ENCODE measurements at places on chromosomes 5 and 9.

GRCh38 chr9:29793970-29794369 is 2220.7 kb upstream of the C9orf72 start:
- no peak for DNase-seq

- DNase-seq: peak; percentile 26
These were observed 414.0 kb downstream of the NFIB start for GRCh38 chr9:13899924-13900323.

- no peak for DNase-seq
These were observed 58.9 kb downstream of the DOCK2 start for GRCh38 chr5:169695919-169696490.

DNA sequence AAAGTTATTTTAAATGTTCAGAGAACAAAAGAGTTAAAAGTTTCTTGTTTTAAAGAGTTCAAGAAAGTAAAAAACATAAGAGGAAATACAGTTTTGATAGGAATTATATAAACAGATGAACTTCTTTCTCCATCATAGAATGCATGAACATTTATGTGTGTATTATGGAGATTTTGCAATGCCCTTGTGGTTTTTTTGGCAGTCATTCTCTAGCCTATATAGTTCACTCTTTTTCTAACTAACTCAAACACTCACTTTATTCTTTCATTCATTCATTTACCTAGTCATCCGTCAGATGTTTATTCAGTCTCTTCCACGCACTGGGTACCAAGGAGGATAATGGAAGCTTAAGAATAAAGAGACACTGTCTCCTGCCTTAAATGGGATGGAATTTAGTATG is 195.9 kb upstream of the VLDLR start:
- DNase-seq: no peak

DNA sequence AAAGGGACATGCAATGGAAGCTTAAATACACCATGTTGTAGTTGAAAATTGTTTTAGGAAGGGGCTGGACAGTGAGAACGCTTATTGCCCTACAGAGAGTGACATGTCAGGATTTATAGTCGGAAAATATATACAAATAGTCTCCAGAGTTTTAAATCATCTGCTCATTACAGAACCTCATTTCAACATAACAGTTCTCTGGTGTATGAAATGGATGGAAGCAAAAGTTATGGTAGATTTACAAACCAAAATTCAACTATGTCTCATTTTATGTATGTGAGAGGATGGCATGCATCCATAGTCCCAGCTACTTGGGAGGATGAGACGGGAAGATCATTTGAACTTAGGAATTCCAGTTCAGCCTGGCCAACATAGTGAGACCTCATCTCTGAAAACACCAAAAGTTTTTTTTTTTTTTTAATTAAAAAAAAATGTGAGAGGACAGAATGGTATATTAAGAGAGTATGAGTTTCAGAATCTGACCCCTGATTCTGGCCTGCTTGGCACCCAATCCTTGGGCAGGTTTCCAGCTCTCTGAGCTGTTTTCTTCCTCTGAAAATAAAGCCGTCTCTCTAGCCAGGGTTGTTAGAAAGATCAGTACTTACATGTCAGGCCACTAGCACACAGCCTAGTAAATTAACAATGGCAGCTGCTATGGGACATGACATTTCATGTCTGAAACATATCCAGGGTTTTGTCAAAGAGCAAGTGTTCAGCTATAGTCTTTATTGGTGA is 40.1 kb downstream of the IQGAP2 start:
- no peak for DNase-seq

DNA sequence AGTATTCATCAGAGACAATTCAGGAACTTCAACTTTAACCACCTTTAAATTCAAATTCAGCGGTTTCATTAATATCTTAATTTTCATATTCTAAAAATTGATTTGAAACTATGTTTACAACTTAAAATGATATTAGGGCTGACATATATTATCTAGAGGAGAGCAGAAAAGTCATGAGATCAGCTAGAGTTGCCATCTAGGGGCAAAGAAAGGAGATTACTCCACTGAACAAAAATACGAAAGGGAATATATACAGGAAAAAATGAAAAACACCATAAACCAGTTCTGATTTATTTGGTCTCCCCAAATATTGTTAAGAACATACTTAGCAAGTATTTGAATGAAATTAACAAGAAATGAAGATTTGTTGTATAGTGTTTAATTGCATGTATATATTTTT is 946.3 kb downstream of the DTWD2 start:
- no peak for DNase-seq

GRCh38 chr5:6717247-6717646 is 4.0 kb downstream of the TENT4A start:
- DNase-seq: no peak

GRCh38 chr5:132576123-132576522 is 19.3 kb downstream of the RAD50 start:
- DNase-seq: no peak

DNA sequence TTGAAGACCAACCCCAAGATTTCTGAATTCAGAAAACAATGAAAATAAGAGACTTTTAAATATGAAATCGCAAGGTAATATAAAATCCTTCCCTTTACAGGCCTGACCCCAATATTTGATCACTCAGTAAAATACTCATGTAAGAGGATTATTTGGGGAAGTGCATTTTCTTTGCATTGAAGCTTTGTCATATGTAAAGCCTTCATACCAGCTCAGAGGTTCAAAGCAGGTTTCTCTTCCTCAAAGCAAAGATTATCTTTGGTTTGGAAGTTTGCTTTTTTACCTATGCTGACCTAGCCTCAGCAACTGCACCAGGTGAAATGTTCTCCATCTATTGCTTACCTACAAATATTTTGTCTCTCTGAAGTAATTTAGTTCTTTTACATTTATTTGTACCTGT is 106.5 kb upstream of the PARP8 start:
- no peak for DNase-seq

DNA sequence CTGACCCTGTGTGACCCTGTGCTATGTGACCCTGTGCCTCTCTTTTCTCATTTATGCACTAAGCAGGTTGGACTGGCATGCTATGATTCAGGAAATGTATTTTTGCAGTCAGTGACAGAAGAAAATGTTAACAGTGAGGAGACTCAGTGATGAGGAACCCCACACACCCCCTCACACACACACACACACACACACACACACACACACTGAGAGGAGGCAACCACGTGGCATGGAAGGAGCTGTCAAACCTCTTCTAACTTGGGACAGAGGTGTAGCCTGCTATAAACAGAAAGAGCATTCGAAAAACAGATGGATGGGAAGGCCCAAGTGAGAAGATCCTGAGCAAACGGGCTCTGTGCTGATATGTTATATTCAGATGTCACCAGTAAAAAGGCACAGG is 57.9 kb upstream of the GRIA1 start:
- DNase-seq: no peak

- no peak for DNase-seq
These were observed 21.0 kb upstream of the RHOBTB3 start for GRCh38 chr5:95709967-95710650.

DNA sequence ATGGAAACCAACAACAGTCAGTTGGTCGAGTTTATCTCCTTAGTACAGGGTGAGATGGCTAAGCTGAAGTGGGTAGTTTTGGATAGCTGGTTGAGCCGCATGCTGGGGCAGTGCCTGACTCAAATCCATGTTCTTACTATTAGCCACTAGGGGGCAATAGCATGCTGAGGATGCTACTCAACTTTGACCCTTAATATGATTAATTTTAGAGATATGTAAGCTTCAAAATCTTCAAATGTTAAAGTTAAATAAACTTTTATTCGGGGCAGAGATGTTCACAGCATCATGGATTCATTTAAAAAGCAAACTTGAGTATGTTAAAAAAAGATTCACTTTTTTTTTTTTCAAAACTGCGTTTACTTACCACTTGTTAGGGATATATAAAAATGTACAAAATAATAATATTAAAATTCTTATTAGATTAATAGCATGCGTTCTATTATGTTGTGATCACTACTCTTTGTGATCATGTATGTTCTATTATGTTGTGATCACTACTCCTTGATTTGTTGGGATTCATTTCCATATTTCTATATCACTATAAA is 57.0 kb downstream of the C9orf153 start:
- peak; percentile 69 for DNase-seq

GRCh38 chr5:142063878-142064331 is 44.7 kb upstream of the NDFIP1 start:
- no peak for DNase-seq

DNA sequence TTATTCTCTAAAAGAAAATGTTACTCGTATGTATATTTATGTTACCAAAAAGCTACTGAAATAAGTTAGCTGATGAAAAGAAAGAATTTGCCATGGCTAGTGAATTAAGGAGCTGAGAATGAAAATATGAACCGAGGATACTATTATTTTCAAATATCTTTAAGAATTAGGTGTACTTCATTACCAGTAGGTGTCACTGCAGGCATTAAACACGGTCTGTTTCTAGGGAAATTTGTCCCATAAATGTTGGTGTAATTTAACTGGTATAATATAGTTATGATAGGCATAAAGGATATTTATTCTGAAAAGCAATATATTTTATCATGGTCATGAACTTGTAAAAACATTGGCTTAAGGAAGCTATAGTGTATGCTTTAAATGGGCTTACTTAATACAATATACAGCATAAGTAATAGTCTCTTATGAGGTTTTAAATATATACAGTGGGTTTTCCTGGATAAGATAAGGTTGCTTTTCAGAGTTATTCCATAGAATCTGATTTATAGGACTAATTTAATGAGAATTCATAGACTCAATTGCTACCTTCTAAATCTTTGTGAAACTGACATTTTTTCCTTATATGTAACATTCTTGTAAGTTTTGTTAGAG is 72.4 kb upstream of the MPDZ start:
- DNase-seq: peak; percentile 61

Data from NCI-H82 (cell line).